ENCODE measurements at places on chromosomes 2 and 18. TPM values are rescaled to one million over a fixed set of nuclear protein-coding genes. Genes with fewer than 3 reads are reported as not detected.

MAPK4 gene
- total RNA-seq = 8.9 TPM

ABCG5 gene
- not detected for total RNA-seq

- no peaks in the 10 kb centered on the region for H3K27me3 ChIP-seq
- no peaks in the 10 kb centered on the region for H3K36me3 ChIP-seq
- H3K4me1 ChIP-seq = no peaks in the 10 kb centered on the region
- H3K4me3 ChIP-seq = no peak overlapping the region
- no peak overlapping the region for H3K27ac ChIP-seq
- no peak for DNase-seq
Observed at GRCh38 chr2:223811757-223812156, 25.6 kb downstream of the AP1S3 start.

DNA sequence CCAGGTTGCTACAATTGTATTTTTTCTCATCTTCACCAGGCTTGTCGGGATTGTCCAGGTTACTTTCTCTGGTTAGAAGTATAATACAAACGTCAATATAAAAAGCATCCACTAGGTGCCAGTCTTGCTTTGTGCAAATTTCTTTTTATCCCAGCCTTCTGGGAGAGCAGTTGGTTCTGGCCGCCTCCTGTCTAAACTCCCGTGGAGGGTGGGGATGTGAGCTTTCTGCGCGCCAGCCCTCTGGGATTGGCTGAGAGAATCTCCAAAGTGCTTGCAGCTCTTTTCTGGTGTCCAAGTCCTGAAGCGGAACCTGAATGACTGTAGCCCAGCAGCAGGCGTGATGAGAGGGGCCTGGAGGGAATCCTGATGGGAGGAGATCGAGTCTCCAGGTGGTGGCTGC, 22.4 kb upstream of the TOGARAM2 start:
- no peak overlapping the region for H3K4me3 ChIP-seq
- H3K27ac ChIP-seq = no peak overlapping the region
- H3K27me3 ChIP-seq = no peaks in the 10 kb centered on the region
- no peaks in the 10 kb centered on the region for H3K36me3 ChIP-seq
- no peaks in the 10 kb centered on the region for H3K4me1 ChIP-seq
- DNase-seq = no peak

GRCh38 chr2:107530046-107530445, 296.6 kb upstream of the RGPD4 start:
- H3K4me3 ChIP-seq = no peak overlapping the region
- H3K27ac ChIP-seq = no peak overlapping the region
- H3K4me1 ChIP-seq = no peaks in the 10 kb centered on the region
- H3K36me3 ChIP-seq = no peaks in the 10 kb centered on the region
- H3K27me3 ChIP-seq = no peaks in the 10 kb centered on the region
- DNase-seq = no peak

Data from esophagus muscularis mucosa (tissue), 4 donors.